ENCODE measurements at places on chromosomes 7 and 10.
A peak's percentile ranks its signal among the peaks of the same experiment; 100 is the strongest.

GRCh38 chr7:92699560-92699959 lies 109.4 kb upstream of the FAM133B start:
- DNase-seq = peak; percentile 40

- DNase-seq = no peak
Observed at GRCh38 chr10:85598646-85599045, 767.9 kb downstream of the GRID1 start.

GRCh38 chr10:131226446-131227162 lies 84.9 kb downstream of the TCERG1L start:
- DNase-seq = no peak

DNA sequence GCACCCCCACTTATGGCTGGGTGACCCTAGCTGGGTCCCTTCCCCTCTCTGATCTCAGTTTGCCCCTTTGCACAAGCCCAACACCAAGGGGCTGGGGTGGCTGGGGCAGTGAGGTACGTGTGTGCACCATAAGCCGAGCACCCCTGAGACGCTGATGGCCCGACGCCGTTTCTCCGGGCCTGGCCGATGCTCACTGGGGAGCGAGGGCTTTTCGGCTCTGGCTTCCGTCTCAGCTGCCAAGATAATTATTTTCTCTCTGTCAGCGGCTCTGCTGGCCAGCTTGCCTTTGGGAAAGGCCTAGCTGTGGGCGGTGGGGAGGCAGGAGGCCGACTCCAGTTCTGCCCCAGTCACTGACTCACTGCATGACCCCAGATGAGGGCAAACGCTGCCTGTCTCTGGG lies 91.0 kb downstream of the ZMIZ1 start:
- peak; percentile 36 for DNase-seq

DNA sequence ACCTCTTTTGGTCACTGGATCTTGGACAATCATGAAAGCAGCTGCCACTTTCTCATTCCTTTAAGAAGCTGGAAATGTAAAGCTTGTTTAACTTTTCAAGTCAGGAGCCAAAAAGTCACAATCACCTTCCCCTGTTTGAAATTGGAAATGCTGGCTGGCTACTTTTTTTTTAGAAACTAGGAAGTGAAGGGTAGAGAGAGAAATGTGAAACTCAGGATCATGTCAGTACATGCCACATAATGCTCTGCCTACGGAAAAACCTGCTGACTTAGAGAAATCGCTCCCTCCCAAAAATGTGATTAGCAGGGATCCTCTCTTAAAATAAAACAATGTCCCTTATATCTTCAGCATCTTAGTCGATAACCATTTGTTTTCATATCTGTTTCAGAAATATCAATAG lies 188.4 kb upstream of the C7orf33 start:
- no peak for DNase-seq

Data from HFFc6 (cell line).